Thoracic aorta (tissue), 2 donors: ENCODE measurements at places on chromosomes 2 and 18. TPM values are rescaled to one million over a fixed set of nuclear protein-coding genes. Genes with fewer than 3 reads are reported as not detected.

- no peak for DNase-seq
Observed at GRCh38 chr2:15963977-15964670, 23.8 kb downstream of the MYCN start.

GRCh38 chr2:157769856-157770255 is 106.3 kb downstream of the ACVR1 start:
- no peak for DNase-seq

POTEC gene
- total RNA-seq = not detected

GKN2 gene
- not detected for total RNA-seq

- no peak for DNase-seq
Observed at GRCh38 chr2:97712693-97713295, 582 bp upstream of the ZAP70 start.

COL3A1 gene
- 734 TPM for total RNA-seq

DNA sequence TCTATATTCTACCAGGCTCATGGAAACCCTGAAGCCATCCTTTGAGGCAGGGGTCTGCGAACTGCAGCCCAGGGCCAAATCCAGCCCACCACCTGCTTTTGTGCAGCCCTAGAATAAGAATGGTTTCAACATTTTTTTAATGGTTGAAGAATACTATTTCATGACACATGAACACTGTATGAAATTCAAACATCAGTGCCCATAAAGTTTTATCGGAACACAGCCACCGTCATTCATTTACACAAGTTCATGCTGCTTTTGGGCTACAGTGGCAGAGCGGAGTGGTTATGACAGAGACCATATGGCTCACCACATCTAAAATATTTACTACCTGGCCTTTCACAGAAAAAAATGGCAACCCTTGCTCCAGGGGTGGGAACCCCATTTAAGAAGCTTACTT is 124.2 kb upstream of the EPAS1 start:
- no peak for DNase-seq

DNA sequence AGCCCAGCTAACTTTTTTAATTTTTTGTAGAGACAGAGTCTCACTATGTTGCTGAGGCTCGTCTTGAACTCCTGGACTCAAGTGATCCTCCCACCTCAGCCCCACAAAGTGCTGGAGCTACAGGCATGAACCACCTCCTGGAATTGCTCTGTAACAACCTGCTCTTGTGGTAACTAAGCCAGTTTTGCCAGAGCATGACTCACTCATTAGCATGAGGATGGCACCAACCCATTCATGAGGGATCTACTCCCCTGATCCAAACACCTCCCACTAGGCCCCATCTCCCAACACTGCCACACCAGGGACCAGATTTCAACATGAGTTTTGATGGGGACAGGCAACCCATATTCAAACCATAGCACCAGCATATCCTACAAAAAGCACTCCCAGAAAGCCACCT is 348.9 kb upstream of the RAB12 start:
- no peak for DNase-seq

ODC1 gene
- 104 TPM for total RNA-seq

DNA sequence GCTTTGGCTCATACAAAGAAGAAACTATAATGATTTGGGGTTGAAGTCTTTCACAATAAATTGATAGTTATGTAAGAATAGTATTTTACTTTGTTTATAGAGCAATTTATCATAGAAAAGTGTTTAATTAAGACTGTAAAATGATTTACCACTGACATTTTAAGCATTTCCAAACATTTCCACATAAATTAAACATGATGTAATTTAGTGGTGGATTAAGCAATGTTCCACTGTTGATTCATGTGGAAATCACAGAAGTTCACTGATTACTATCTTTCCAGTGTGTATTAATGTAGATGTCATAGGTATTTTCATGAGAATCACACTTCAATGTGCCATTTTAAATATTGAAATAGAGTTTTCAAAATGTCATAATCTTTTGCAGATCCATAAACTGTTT is 40.1 kb upstream of the GRB14 start:
- DNase-seq = no peak

GRCh38 chr2:237729681-237730475 is 68.7 kb upstream of the RBM44 start:
- DNase-seq = no peak

DNA sequence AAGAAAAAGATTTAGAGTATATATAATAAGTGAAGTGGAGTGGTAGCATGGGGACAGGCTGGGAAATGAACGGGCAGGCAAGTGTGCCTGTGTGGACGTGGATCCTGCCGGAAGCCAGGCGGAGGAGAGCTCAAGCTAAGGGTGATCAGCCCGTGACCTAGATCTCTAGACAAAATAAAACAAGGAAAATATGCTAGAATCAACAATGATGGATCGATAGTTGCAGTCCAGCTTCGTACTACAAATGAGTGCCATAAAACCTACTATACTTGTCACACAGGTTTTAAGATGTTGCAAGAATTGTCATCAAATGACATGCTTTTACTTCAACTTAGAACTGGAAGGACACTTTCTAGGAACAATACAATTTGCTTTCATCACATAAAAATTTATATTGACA is 8.5 kb downstream of the EIF2AK2 start:
- no peak for DNase-seq

GRCh38 chr2:22355816-22356433 is 1029.1 kb upstream of the KLHL29 start:
- no peak for DNase-seq

GRCh38 chr2:172693037-172693436 is 42.6 kb upstream of the RAPGEF4 start:
- no peak for DNase-seq

DNA sequence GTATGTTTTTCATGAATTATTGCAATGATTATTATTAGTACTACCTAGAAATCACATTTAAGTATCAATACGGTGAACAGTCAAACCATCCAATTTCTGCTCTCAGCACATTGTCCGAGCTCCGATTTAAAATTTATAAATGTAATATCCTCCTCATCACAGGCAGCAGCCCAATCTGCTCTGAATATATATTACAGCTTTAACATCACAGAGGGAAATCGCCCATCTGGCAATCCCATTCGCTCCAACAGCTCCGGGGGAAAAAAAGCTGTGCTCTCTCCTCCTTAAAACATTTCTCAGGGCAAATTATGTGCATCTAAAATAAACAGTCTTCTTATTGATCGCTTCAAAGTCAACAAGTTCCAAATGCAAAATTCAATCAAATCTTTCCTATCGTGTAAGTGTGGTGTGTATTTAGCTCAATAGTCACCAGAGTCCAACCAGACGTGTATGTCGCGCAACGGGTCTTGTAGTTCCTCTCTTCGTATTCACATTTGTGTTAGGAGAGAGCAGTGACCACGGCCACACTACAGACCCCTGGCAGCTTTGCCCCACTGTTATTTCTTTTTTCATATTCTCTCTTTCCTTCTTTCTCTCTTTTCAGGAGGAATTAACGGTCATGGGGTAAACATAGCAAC is 2.4 kb downstream of the FIGN start:
- DNase-seq = no peak

KYNU gene
- 1.8 TPM for total RNA-seq

- DNase-seq = no peak
Observed at GRCh38 chr2:69493268-69493667, 56.0 kb upstream of the NFU1 start.

DNA sequence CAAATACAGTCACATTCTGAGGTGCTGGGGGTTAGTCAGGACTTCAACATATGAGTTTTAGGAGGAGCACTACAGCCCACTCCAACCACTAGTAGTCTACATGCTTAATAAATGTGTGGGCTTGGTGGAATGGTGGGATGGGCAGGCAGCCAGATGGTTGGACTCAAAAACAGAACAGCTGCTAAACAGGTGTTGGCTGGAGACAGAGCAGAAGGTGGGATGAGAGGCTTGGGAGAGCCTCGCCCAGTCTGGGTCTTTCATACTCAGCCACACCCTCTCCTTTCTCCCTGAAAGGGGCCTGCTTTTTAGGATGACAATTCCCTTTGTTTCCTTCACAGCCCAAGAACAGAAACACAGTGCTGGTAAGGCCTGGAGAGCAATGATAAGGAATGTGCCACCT is 143.9 kb upstream of the KLHL29 start:
- DNase-seq = no peak

TWIST2 gene
- total RNA-seq = 62.1 TPM

GRCh38 chr2:50975546-50975945 is 56.4 kb downstream of the NRXN1 start:
- no peak for DNase-seq

DNA sequence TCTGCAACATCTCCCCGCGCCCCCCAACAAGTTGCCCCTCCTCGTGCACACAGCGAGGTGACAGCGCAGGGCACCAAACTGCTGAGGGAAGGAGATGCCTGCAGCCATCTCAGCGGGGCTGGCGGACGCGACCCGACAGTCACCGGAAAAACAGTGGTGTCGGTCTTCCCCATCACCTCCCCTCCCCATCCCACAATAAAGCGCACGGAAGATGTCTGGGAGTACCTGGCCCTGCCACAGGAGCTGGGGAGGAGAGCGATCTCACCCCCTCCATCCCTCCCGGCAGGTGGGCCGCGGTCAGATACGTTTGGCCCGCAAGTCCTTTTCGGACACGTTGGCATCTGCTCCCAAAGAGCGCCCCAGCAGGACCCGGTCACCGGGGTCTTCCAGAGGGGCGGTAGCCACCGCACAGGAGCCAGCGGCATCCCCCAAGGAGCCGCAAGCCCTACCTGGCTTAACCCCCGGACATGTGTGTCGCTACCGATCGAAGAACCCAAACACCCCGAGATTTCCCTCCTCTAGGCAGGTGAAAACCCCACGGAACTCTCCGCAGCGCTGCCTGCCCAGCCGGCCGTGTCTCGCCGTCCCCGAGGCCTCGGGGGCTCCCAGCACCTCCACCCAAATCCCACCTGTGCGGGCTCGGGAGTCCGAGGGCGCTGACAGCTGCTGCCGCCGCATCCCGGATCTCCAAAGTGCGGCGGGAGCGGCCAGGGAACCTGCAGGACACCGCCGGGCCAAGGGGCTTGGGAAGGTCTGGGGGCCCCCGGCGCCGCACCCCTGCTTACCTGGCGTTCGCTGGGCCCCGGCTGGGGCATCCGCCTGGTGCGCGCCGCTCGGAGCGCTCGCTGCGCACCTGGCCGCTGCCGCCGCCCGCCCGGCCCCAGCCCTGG is 657 bp downstream of the ATP8B1 start:
- no peak for DNase-seq

DNA sequence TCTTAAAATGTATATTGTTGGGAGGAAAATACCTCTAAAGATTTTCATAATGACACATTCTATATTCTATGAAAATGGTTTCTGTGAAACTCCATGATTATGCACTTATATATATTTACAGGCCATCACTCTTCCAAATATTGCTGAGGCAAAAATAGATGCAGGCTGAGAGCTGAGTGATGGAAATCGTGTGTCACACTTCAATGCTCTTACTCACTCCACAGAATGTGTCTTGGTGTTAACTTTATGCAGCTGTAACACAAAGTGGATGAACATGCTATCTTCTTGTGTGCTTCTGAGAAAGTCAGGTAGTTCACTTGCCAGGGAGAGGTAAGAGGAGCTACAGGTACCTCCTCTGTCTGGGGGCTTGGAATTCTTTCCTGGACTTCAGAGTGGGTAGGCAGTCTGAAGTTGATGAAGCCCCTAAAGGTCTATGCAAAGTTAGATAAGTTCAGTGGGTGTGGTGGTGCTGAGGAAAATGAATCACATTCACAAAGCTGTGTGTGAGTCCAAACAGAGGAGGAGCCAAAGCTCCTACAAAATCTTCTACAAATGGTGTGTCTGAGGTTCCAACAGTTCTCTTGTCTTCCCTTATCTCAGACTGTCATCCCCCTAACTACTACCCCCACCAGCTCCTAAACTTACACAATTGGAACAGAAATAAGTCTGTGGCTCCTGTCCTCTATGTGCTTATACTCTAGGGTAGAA is 74.2 kb upstream of the ST6GAL2 start:
- no peak for DNase-seq

DSG4 gene
- not detected for total RNA-seq

DNA sequence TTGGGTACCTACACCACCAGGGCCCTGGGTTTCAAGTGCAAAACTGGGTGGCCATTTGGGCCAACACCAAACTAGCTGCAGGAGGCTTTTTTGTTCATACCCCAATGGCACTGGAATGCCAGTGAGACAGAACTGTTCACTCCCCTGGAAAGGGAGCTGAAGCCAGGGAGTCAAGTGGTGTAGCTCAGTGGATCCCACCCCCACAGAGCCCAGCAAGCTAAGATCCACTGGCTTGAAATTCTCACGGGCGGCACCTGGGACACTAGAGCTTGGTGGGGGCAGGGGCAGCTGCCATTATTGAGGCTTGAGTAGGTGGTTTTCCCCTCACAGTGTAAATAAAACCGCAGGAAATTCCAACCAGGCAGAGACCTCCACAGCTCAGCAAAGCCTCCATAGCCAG is 46.0 kb upstream of the FAM110C start:
- no peak for DNase-seq

MAP2 gene
- total RNA-seq = 51.6 TPM

DNA sequence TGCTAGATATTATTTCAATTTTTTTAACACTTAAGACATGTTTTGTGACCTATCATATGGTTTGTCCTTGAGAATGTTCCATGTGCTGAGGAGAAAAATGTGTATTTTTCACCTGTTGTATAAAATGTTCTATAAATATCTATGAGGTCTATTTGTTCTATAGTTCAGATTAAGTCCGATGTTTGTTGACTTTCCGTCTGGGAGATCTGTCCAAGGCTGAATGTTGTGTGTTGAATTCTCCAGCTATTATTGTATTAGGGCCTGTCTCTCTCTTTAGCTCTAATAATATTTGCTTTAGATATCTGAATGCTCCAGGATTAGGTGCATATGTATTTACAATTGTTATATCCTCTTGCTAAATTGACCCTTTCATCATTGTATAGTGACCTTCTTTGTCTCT is 144.1 kb downstream of the NYAP2 start:
- DNase-seq = no peak

GRCh38 chr18:63683152-63683551 is 19.6 kb upstream of the SERPINB11 start:
- DNase-seq = no peak

GRCh38 chr18:49728542-49728941 is 84.8 kb downstream of the ACAA2 start:
- DNase-seq = no peak

NLRC4 gene
- total RNA-seq = 0.81 TPM

DNA sequence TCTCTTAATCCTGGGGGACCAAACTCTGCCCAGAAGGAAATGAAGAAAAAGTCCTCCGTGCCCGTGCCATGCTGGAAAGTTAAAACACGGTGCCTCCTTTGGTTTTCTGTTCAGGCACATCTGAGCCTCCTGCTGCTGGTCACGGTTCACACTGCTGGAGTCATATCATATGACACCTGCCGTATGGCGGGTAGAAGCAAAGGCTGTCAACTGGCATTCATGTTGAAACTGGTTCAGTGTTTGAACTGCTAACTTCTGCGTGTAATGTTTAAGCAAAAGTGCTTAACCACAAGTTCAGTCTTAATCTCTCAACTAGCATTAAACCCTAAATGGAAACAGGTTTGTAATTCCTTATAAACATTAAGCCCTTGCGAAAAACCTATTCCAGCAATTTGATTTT is 3.1 kb downstream of the STK39 start:
- DNase-seq = no peak

GRCh38 chr2:32683520-32684086 is 55.8 kb downstream of the TTC27 start:
- DNase-seq = no peak

DNA sequence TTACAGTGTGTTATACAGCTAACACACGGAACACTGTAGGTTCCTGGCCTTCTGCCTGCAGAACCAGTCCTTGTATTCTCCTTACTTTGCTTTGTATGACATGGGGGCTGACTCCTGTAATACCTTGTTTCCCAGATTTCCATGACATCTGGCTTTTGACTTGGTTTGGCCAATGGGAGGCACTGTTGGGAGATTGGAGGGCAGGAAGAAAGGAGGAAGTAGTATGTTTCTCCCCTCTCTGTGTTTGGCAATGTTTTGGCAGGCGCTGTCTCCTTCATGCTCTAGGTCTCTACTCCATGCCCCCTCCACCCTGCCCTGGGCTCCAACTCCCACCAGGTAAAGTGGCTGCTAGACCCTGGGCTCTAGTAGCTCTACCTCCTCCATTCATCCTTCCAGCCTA is 331.1 kb upstream of the SLC14A2 start:
- DNase-seq = no peak
